CD4-positive, alpha-beta T cell treated with Interleukin-21 for 1 hour (primary cell): ENCODE measurements at places on chromosomes 5 and 9.

- DNase-seq, result no peak
Measured at GRCh38 chr9:72255569-72255968, 106.3 kb downstream of the GDA start.

DNA sequence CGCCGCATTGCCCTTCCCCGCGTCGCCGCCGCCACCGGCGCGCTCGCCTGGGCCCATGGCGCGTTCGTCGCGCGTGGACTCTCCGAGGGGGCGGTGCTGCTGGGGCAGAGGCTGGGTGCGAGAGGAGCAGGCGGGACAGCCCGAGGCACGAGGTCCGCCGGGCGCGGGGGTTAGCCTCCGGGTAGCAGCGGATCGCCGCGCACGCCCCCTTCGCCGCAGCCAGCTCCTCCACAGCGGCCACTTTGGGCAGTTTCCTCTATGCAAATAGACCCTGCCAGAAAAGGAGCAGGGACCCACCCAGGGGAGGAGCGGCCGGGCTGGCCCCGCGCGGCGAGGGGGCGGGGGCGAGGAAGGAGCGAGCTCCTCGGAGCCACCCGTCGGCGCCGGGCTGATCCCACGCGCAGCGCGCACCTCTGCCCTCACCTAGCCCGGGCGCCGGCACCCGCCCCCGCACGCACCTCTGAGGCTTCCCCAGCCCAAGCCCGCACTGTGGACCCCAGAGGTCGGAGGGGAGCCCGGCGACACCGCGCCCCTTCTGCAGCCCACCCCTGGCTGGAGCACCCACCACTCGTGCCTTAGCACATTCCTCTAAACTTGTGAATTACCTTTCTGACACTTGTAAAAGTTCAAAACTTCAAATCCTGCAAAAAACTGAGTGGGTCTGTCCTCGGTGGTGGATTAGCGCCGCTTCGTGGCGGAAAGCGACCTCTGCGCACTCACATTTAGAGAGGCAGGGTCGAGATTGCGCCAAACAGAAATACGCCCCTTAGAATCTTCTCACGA lies at the start of gene COL23A1:
COL23A1 (minus strand) TSS at position 253 of the 783 bp plus-strand sequence.
- peak; percentile 38 for DNase-seq

GRCh38 chr5:142540922-142541422 lies 144.9 kb downstream of the FGF1 start:
- DNase-seq, result no peak

- DNase-seq, result no peak
Measured at GRCh38 chr9:135888126-135888765, 19.1 kb downstream of the CAMSAP1 start.

GRCh38 chr9:135095470-135096407 lies 8.3 kb downstream of the OLFM1 start:
- DNase-seq, result no peak

DNA sequence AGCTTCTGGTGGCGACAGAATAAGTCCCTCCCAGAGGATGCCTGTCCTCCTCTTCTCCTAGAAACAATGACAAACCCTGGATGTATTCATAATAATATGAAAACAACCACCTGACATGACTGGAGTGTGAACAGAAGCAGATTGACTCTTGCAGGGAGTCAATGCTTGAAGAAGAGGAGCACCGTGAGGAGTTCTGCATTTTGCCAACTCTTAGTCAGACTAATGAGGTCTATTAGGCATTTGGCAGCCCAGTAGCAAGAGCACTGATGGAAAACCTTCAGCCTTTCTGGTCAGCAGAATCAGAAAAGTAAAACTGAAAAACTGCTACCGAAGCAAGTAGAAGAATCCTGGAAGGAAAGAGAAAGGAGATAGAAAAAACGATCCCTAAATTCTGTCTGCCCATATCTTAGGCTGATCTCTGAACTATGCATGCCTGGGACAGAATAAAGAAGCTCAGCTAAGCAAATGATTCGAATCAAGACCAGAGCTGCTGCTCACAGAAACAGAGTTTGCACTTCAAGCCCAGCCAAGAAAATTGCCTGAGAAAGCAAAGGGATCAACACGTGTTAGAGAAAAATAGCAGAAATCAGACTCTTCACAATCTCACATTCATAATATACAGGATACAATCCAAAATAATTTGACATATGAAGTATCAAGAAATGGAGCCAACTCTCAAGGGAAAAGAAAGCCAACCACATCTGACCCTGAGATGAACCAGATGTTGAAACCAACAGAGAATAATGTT lies 69.5 kb upstream of the OSMR start:
- DNase-seq, result no peak

- no peak for DNase-seq
Measured at GRCh38 chr5:997001-997474, 11.6 kb upstream of the NKD2 start.

DNA sequence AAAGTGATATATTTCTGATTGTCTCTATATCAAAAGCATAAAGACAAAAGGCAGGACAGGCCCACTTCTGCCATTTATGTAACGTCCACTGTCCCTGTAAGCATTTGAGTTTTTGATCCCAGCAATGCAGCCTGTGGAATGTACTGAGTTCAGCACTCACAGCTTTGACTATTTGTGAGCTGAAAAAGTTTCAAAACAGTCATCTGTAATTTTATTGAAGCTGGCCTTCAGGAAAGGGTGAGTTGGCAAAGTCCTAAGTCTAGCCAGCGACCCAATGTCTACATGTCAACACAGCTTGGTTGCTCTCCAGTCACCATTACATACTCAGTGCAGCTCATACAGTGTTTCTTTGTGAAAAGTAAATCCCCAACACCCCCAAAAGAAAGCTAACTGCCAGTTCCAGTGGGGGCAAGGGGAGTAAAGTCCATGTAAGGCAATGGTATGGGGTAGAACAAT lies 9.7 kb downstream of the LIFR start:
- no peak for DNase-seq

- DNase-seq, result no peak
Measured at GRCh38 chr5:135153661-135154060, 119.6 kb upstream of the PITX1 start.

- no peak for DNase-seq
Measured at GRCh38 chr9:109537288-109537687, 39.2 kb upstream of the PTPN3 start.

- DNase-seq, result no peak
Measured at GRCh38 chr9:127586096-127586495, 26.0 kb upstream of the STXBP1 start.

DNA sequence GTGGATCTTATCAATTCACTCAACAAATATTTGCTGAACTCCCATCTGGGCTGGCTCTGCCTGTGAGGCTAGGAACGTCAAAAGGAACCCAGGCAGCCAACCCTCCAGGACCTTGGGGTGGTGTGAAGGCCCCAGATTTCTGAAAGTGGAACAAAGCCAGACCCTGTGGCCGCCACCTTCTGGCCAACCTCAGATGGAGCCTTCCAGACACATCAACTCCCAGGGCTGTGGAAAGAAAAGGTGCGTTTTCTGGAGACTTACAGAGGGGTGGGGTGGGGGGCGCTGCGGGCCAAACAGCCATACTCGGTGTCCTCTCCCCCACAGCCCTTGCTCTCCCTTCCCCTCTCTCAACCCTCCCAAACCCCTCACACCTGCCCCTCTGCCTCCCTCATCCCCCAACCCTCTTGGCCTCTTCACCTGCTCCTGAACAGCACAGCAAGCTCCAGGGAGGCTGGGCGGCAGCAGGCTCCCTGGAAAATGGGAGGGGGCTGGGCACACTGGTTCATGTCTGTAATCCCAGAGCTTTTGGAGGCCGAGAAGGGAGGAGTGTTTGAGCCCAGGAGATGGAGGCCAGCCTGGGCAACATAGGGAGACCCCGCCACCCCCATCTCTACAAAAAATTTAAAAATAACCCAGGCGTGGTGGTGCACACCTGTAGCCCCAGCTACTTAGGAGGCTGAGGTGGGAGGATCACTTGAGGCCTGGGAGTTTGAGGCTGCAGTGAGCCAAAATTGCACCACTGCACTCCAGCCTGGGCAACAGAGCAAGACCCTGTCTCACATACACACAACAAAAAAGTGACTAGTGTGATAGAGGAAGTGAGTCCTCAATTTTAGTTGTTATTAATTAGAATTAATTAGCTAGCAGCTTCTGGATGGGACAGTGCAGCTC lies 45.0 kb upstream of the PRRC2B start:
- DNase-seq, result no peak

GRCh38 chr5:96203761-96204160 lies 229.3 kb downstream of the PCSK1 start:
- DNase-seq, result no peak

DNA sequence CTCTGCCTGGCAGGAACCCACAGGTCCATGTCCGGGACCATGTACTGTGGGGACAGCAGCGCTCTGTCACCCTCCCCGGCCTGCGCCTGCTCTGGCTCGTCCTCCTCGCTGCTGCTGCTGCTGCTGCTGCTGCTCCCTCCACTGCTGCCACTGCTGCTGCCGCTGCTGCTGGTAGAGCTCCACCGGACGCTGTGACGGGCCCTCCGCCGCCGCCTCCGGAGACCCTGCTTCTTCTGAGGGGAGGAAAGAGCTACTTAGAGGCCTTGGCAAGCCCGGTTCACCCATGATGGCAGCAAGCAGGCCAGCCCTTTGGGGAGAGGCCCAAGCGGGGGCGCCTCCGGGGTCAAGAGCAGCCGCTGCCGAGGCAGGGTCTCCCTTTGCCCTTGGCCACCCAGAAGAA lies 10.0 kb upstream of the CARD9 start:
- no peak for DNase-seq

DNA sequence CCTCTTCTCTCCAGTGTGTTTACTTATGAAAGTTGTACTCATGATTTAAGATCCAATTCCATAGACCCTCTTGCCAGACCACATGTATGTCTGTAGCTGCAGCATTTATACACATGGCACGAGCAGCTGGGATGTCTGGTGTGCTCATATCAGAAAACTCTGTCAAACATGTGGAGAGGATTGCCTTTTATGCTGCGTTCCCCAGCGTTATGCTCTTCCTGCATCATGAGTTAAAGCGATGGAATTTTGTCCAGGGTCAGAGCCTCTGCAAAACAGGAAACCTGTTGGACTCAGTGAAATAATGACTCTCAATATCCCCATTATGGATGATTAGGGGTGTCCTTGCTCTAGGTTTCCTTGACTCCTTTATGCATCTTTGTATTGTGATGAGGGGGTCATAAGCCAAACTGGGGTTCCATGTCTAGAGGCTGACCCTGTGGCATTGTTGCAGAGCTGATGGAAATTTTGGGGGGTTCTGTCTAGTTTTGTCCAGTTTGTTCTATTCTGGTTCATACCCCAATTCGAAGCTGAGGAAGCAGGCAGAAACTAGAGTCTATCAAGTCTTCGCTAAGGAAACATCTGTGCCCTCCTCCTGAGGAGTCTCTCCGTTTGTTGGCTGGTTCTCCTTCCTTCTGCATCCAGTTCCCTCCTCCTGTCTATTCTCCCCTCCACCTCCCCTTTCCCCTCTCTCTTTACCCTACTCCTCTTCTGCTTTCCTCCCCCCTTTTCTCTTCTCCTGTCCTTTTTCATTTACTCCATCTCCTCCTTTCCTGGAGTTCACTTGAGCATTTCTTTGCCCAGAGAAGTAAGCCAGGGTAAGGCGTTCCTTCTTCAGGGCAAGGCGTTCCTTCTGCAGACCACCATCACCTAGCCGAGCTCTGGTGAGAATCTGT lies 252.8 kb downstream of the MAST4 start:
- no peak for DNase-seq

- peak; percentile 52 for DNase-seq
Measured at GRCh38 chr9:137000177-137000930, 4.0 kb upstream of the CLIC3 start.

DNA sequence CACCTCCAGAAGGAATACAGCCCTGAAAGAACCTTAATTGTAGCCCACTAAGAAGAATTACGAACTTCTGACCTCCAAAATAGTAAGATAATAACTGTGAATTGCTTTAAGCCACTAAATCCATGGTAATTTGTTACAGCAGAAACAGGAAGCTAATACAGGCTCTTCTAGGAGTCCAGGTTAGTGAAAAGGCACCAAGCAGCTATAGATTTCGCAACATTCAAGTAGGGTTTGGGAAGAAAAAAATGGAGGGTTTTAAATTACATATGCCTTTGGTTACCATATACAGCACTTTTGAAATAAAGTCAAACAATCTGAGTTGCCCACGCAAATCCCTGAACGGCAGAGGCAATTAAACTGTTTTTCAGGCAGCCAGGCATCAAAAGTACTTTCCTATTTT lies 1.7 kb upstream of the ACTL7A start:
- no peak for DNase-seq

GRCh38 chr5:136020383-136021015 lies 8.3 kb upstream of the TGFBI start:
- peak; percentile 19 for DNase-seq

- DNase-seq, result no peak
Measured at GRCh38 chr9:105864248-105864898, 170.0 kb downstream of the TMEM38B start.

- no peak for DNase-seq
Measured at GRCh38 chr5:40995801-40996586, 75.1 kb downstream of the MROH2B start.

- no peak for DNase-seq
Measured at GRCh38 chr9:117407436-117408022, 7.3 kb downstream of the ASTN2 start.

- DNase-seq, result no peak
Measured at GRCh38 chr9:71891557-71892189, 19.3 kb downstream of the ABHD17B start.

- no peak for DNase-seq
Measured at GRCh38 chr5:114952876-114953275, 216.8 kb downstream of the TRIM36 start.

DNA sequence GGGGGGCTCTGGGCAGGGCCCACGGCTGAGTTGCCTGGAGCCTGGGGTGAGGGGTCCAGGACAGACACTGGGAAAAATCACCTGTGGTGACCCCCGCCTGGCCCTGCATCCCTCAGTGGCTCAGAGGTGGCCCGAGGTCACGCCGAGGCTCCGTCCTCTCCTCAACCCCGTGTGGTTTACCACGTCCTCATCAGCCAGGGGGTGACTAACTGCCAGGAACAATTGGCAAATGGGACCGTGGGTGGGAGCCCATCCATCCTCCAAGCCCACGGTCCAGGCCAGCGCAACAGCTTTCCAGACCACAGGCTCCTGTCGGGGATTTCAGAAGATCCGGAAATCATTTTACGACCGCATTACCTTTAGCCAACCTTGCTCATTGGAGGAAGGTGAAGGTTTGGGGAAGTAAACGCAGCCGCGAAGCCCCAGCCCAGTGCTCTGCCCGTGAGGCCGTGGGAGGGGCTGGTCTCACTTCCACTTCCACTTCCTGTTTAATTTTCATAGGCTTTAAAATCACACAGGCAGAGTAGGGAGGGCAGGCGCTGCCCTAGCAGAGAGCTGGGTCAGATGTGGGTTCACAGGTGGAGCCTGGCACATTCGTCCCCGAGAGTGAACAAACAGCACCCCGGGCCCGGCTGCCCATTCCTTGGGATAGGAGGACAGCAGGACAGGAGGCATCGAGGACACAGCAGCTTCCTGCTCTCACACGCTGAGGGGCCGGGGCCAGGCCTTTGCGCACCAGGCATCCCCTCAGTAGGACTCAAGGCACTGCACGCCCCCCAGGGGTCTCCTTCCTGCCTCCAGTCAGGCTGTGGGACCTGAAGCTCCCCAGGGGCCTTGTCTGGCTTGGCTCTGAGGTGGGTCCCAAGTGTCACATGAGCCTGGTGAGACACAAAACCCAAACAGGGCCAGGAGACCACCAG lies 19.8 kb upstream of the SLC9A3 start:
- DNase-seq, result peak; percentile 54

DNA sequence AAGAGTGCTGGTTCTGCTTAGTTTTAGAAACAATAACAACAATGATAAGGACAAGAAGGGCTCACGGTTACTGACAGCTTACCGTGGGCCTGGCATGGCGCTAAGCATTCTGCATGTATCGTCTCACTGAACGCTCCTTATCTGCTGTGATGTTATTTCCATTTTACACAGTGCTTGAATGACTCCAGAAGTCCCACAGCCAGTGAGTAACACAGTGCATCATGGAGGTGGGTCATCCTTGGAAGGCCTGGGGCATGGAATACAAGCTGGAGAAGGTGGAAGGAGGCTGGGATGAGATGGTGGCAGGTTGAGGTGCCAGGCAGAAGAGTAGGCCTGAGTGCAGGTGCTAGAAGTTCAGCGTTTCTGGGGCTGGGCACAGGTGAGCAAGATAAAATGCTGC lies 36.5 kb upstream of the FAT2 start:
- DNase-seq, result no peak
